ENCODE measurements at places on chromosomes 5 and 9.

- H3K4me1 ChIP-seq: no peaks in the 10 kb centered on the region
- no peaks in the 10 kb centered on the region for H3K36me3 ChIP-seq
- DNase-seq: no peak
- no peak overlapping the region for H3K27ac ChIP-seq
- no peaks in the 10 kb centered on the region for H3K27me3 ChIP-seq
These were observed 393.1 kb upstream of the IRX1 start for GRCh38 chr5:3202570-3202969.

DNA sequence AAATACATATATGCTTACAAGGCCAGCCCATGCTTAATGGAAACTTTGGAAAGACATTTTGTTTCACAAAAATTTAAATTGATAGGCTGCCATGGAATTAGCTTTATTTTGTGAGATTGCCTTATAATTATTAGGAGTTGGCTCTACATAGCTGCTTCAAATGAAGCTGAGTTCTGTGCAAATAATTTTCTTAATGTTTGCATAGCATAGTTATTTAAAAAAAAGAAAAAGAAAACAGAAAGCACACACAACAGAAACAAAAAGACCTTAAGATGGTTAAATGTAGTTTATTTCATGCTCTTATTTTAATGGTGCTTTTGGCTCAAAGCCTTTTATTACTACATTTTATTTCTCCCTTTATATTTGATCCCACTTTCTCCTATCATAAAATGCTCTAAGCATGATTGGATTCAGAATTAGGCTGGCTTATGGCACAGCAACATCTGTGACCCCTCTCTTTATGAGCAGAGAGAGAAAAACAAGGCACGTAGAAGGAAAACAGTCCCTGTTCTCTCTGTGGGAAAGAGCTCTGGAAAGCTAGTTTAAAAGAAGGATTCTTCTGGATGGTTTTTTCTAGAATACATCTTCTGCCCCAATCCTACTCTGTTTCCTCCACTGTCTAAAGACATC is 530.5 kb downstream of the NTRK2 start:
- no peak for DNase-seq
- H3K36me3 ChIP-seq: no peaks in the 10 kb centered on the region
- H3K27me3 ChIP-seq: no peaks in the 10 kb centered on the region
- no peaks in the 10 kb centered on the region for H3K4me1 ChIP-seq
- no peak overlapping the region for H3K27ac ChIP-seq

DNA sequence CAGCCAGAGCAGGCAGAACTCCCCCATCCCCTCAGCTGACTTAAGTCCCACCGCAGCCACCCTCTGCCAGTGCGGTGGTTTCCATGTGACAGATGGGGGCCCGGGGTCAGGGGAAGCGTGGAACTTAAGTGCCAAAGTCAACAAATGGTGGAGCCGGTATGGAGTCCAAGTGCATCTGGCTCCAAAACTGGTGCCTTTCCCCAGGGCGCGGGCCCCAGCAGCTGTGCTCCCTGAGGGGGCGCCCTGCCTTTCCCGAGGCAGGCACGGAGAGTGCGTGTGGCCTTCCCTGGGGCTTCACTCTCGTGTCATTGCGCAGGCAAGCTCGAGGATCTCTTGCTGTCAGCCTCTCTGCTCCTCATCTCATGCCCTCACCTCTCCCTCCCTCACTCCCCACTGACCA is 33.8 kb downstream of the SLC46A2 start:
- H3K4me1 ChIP-seq: peaks cover 29% of the 10 kb centered on the region
- no peak overlapping the region for H3K4me3 ChIP-seq
- H3K27ac ChIP-seq: no peak overlapping the region
- no peaks in the 10 kb centered on the region for H3K27me3 ChIP-seq
- no peaks in the 10 kb centered on the region for H3K36me3 ChIP-seq

DNA sequence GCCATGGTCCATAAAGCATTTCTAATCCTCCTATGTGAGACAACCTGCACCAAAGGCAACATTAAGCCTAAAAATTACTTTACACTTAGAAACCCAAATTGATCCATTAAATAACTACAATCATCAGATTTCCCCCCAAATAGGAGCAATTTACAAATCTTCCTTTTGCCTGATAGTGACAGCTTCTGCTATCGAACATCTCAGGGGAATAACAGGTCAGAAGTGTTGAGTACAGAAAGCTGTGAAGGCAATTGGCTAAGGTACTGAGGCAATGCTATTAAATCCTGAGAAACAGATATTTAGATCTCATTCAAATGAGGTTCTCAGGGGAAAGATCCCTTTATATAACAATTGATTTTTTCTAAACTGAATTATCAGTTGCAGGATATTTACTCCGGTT is 141.1 kb downstream of the PIK3R1 start:
- H3K4me3 ChIP-seq: no peak overlapping the region
- H3K36me3 ChIP-seq: no peaks in the 10 kb centered on the region
- peaks cover 3% of the 10 kb centered on the region for H3K4me1 ChIP-seq
- DNase-seq: no peak

DNA sequence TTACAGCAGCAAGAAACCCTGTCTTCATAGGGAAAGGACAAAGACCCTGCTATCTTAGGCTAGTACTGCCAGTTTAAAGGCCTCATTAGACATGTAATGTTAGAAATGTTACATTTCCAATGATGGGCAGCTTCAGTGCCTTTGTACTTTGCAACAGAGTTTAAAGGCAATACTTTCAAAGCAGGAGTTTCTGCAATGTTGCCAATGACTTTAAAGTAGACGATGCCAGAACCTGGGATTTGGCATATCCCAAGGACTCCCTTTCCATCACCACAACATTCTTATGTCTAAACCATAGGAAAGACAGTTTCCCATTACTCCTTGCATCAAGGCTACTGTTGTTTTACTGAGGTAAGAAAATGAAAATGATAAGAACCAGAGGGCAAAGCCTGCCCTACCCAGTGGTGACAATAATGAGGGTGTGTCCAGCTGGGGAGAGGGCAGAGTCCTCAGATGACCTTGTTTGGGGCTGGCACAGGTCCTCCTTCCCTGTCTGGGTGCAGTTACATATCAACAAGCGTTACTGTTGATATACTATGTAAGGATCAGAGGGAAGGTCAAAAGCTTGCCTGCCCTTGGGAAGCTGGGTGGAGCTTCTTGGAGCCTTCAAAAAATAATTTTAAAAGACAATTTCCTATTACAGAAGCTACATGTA is 27.5 kb upstream of the MLANA start:
- no peak overlapping the region for H3K27ac ChIP-seq
- H3K27me3 ChIP-seq: no peaks in the 10 kb centered on the region
- DNase-seq: no peak
- no peak overlapping the region for H3K4me3 ChIP-seq

GRCh38 chr5:57193757-57194413 is 20.0 kb downstream of the GPBP1 start:
- H3K27ac ChIP-seq: no peak overlapping the region
- no peaks in the 10 kb centered on the region for H3K27me3 ChIP-seq
- no peak for DNase-seq

GRCh38 chr5:173247041-173247440 is 12.0 kb upstream of the NKX2-5 start:
- H3K36me3 ChIP-seq: no peaks in the 10 kb centered on the region
- no peak for DNase-seq
- H3K4me1 ChIP-seq: peaks cover 10% of the 10 kb centered on the region

DNA sequence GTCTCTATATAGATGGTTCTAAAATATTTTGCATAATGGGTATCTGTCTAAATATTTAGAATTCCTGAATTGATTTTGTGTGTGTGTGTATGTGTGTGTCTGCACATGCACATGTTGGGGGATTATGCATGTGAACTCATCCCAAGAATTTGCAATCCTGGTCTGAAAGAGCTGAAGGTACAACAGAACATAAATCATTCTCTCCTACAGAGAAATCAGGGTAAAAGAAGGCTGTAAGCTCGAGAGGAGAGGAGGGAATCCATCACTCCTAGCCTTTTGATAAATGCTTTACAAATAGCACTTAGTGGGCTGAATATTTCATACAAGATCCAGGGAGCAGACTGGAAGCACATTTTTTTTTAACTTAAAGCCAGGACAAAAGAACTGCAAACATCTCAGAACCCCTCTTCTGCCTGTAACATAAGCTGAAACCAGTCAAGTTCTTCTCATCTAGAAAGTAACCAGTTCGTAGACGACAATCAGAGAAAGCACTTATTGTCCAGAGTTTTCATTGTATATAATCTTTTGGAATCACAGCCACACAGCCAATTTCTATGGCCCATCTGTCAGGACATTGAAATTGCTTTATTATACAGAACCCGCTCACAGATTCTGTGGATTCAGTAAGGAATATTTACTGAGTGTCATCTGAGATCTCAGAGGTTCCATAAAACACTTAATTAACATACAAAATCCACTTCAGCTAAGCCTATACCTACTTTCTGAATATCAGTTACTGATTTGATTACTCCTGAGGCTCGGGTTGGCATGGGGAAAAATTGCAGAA is 541.4 kb upstream of the ZNF462 start:
- no peaks in the 10 kb centered on the region for H3K27me3 ChIP-seq
- H3K4me1 ChIP-seq: no peaks in the 10 kb centered on the region
- H3K27ac ChIP-seq: no peak overlapping the region
- H3K4me3 ChIP-seq: no peak overlapping the region
- no peaks in the 10 kb centered on the region for H3K36me3 ChIP-seq

- no peak overlapping the region for H3K4me3 ChIP-seq
- H3K4me1 ChIP-seq: no peaks in the 10 kb centered on the region
- DNase-seq: no peak
- H3K27me3 ChIP-seq: no peaks in the 10 kb centered on the region
- no peaks in the 10 kb centered on the region for H3K36me3 ChIP-seq
- no peak overlapping the region for H3K27ac ChIP-seq
These were observed 663.8 kb upstream of the KLF4 start for GRCh38 chr9:108153416-108153815.

GRCh38 chr5:150511578-150512367 is 3.8 kb downstream of the NDST1 start:
- no peak overlapping the region for H3K4me3 ChIP-seq
- no peak overlapping the region for H3K27ac ChIP-seq
- H3K4me1 ChIP-seq: no peaks in the 10 kb centered on the region
- DNase-seq: no peak
- H3K36me3 ChIP-seq: no peaks in the 10 kb centered on the region
- H3K27me3 ChIP-seq: no peaks in the 10 kb centered on the region

DNA sequence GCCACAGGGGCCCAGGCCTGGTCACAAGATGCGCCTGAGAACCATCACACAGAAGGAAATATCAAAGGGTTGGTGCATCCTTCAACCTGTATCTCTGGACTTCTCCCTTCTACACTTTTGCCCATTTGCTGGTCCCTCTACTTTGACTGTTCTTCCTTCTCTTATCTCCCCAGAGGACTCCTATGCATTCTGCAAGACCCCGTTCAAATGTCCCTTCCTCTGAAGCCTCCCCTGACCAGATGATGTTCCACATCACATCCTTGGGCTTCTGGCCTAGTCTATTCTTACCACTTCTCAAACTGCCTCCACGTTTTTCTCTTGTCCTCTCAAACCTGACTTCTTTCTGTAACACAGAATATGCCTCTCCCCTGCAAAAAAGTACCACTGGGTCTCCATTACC is 34.3 kb downstream of the STK10 start:
- H3K36me3 ChIP-seq: peaks cover 68% of the 10 kb centered on the region
- DNase-seq: no peak
- H3K27ac ChIP-seq: no peak overlapping the region
- no peaks in the 10 kb centered on the region for H3K27me3 ChIP-seq
- H3K4me1 ChIP-seq: peaks cover 60% of the 10 kb centered on the region

DNA sequence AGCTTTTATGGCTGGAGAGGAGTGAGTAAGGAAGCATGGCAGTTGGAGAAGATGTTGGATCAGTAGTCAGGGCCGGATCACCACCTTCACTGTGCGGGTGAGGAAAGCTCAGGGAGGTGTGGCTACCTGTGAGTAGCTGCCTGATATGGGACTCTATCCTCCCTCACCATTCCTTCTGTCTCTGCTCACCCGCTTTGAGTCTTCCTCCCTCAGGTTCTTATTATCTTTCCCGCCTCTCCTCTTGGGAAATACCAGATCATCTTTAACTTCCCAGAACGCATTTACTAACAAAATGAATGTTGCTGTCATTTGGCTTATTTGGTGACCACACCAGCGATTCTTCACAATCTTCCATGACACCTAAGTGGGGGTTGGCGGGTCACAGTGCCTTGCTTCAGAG is 140.7 kb upstream of the GPR151 start:
- no peaks in the 10 kb centered on the region for H3K27me3 ChIP-seq
- no peak overlapping the region for H3K4me3 ChIP-seq
- DNase-seq: no peak
- no peak overlapping the region for H3K27ac ChIP-seq

- no peaks in the 10 kb centered on the region for H3K27me3 ChIP-seq
- no peak for DNase-seq
- H3K4me1 ChIP-seq: no peaks in the 10 kb centered on the region
These were observed 212.1 kb downstream of the IZUMO3 start for GRCh38 chr9:24333629-24334028.

DNA sequence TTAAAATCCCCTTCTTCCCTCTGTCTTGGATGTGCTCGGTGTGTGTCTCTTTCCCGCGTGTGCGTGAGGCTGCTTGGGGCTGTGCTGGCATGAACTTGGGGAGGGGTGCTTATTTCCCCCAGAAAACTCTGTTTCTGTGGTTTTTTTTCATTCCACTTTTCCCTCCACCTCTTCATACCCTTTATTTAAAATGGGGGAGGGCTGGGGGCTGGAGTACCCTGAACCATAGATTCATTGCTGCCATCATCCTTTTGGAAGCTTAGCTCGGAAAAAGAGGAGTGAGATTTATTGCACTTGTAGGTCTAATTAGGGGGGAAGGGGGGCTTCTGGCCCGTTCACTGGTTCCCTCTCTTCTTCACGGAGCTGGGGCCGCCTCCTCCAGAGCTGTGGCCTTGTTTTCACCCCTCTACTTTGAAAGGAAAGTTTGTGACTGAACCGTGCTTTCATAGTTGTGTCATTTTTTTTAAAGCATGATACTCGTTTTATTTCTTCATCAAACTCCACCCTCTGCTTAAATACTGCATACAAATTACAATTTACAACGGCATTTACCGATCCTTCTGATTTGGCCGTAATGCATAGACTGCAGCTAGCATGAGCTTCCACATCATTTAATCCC is 2.9 kb downstream of the NR2F1 start:
- no peaks in the 10 kb centered on the region for H3K36me3 ChIP-seq
- no peaks in the 10 kb centered on the region for H3K27me3 ChIP-seq
- DNase-seq: peak; percentile 30
- no peak overlapping the region for H3K27ac ChIP-seq
- H3K4me3 ChIP-seq: no peak overlapping the region

- H3K4me1 ChIP-seq: no peaks in the 10 kb centered on the region
- DNase-seq: no peak
- H3K27ac ChIP-seq: no peak overlapping the region
- peaks cover 5% of the 10 kb centered on the region for H3K27me3 ChIP-seq
- no peak overlapping the region for H3K4me3 ChIP-seq
These were observed 196.3 kb downstream of the ZNF462 start for GRCh38 chr9:107059220-107059619.

- no peaks in the 10 kb centered on the region for H3K4me1 ChIP-seq
- no peaks in the 10 kb centered on the region for H3K27me3 ChIP-seq
- no peak overlapping the region for H3K4me3 ChIP-seq
- no peak overlapping the region for H3K27ac ChIP-seq
- H3K36me3 ChIP-seq: no peaks in the 10 kb centered on the region
These were observed 66.2 kb downstream of the MPDZ start for GRCh38 chr9:13213337-13213736.

DNA sequence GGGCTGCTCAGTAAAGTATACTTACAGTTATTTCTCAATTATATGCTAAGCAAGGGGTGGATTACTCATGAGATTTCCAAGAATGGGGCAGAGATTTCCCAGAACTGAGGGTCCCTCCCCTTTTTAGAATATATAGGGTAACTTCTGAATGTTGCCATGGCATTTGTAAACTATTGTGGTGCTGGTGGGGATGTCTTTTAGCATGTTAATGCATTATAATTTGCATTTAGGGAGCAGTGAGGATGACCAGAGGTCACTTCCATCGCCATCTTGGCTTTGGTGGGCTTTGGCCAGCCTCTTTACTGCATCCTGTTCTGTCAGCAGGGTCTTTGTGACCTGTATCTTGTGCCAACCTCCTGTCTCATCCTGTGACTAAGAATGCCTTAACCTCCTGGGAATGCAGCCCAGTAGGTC is 35.5 kb downstream of the TTC1 start:
- no peak for DNase-seq
- no peak overlapping the region for H3K4me3 ChIP-seq
- H3K27ac ChIP-seq: no peak overlapping the region

All from B cell (primary cell).